Femur (tissue), 1 donor: ENCODE measurements at places on chromosomes 16 and 17.

DNA sequence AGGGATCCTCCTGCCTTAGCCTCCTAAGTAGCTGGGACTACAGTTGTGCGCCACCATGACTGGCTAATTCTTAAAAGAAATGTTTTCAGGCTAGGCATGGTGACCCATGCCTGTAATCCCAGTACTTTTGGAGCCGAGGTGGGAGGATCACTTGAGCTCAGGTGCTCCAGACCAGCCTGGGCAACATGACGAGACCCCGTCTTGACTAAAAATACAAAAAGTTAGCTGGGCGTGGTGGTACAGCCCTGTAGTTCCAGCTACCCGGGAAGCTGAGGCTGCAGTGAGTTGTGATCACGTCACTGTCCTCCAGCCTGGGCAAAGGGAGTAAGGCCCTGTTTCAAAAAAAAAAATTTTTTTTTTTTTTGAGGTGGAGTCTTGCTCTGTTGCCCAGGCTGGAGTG, 173.1 kb downstream of the SEC14L1 start:
- DNase-seq = no peak

GRCh38 chr17:17725011-17725751, 43.9 kb downstream of the RAI1 start:
- DNase-seq = peak; percentile 55

DNA sequence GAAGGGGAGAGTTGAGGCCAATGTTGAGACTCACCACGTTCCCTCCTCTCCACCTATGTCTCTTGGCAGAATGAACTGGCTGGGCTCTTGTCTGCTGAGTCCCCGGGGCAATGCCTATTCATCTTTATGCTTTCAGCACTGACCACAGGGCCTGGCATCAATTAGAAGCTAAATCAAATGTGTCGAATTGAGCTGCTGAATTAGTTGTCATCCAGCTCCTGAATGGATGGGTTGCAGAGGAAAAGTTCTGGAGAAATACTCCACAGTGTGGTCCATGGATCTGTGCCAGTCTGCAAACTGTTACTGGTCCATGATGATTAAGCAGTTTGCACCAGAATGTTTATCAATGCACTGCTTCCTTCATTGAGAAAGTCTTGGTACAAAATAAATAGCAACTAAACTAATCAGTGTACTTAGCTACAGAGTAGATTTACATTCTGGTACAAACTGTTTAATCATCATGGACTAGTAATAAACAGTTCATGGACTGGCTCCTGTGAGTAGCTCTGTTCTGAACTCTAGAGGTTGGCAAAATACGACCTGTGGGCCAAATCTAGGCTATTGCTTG, 4.6 kb downstream of the CNGB1 start:
- DNase-seq = no peak

GRCh38 chr17:69574257-69575197, 160.0 kb downstream of the MAP2K6 start:
- no peak for DNase-seq

GRCh38 chr17:78415821-78416711, 37.6 kb downstream of the PGS1 start:
- peak; percentile 61 for DNase-seq

DNA sequence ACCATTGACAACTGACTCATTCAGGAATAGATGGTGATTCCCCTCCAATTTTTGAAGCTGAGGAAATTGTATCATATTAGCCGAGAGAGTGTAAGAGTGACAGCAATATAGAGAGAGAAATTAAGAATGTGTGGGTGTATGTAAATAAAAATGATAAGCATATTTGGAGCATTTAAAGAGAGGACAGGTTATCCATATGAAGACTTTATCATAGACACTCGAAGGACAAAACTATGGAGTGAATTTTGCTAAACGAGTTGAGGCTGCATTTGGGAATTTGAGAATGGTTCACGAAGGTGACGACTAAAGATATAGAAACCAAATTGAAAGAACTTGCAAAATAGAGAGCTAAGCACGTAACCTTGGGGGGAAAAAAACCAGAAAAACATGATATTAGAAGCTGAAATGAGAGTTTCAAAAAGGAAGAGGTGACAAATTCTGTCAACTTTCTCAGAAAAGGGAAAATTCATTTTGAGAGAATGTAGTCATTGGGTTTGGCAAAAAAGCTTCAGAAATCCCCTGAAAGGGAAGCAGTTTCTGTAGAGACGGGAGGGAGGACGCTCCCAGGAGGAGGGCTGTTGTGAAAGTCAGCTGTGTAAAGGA, 129.7 kb downstream of the KCNJ2 start:
- no peak for DNase-seq

GRCh38 chr16:88558457-88559442, 11.5 kb upstream of the ZC3H18 start:
- peak; percentile 80 for DNase-seq

DNA sequence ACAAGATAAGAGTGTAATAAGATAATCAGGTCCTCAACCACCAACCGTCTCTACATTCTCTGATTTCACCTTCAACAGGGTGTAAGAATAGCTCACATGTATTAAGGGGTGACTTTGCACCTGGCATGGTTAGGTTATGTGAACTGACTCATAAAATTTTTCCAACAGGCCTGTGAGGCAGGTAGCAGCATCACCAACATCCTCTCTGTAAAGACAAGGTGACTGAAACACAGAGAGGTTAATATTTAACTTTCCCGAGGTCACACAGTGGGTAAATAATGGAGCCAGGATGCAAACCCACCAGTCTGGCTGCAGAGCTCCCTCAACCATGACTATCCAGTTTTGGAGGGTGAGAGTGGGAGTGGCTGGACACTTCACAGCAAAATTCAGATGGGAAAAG, 317.2 kb downstream of the C16orf95 start:
- DNase-seq = no peak

DNA sequence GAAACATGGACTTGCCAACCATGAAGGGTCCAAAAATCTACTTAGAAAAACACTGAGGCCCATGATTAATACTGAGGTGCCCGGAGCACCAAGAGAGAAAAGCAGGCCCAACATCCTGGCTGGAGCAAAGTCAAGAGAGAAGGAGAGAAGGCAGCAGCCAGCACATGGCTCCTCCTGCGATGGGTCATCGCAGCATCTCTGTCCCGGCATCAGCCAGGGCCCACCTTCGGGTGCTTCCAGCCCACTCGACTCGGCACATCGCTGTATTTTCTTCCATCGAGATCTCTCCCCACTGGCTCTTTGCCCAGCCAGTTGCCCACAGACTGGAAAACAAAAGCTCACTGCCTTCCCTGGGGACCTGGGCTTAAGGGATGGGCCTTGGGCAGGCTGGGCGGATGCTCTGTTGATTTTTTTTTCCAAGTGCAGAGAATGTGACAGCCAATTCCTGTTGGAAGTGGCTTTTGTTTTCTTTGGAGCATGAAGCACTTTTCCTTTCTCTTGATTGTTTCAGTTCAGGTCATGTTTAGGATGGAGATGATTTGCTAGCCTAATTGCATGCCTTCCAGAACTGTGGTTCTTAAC, 58.1 kb downstream of the CYB5B start:
- DNase-seq = peak; percentile 83

GRCh38 chr17:66115246-66115645, 76.7 kb downstream of the CEP112 start:
- DNase-seq = no peak

- no peak for DNase-seq
Observed at GRCh38 chr16:24826817-24827566, 18.8 kb upstream of the SLC5A11 start.

DNA sequence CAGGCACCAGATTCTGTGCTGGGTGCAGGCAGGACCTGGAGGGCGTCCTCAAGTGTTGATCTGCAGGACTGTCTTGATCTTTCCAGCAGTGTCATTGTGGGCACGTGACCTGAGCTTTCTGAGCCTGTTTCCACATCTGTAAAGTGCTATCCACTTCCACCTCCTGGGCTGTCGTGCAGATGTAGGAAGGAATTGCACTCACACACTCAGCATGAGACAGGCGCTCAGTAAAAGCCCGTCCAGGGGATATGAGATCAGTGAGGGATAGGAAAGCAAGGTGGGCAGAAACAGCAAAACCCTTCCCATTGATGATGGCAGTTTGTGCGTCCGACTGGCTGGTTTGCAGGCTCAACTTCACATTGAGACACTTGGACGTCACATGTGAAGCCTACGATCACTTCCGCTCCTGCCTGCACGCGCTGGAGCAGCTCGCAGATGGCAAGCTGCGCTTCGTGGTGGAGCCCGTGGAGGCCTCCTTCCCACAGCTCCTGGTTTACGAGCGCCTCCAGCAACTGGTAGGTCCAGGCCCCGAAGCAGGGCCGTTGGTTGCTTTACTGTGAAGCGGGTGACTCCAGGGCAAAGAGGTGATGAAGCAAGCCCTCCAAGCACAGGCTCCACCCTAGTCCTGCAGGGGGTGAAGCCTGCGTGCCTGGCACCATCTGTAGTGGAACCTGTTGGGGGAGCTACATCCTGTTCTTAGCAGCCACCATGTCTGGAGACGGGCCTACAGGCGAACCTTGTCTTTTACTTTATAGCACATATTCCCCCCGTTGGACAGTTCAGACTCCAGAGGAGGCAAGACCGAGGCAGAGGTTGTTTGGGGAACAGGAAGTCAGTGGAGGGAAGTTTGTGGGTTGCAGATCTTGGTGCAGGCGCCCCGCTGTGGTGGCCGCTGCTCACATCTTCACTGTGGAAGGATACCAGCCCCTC, 23.0 kb downstream of the METTL22 start:
- peak; percentile 25 for DNase-seq

DNA sequence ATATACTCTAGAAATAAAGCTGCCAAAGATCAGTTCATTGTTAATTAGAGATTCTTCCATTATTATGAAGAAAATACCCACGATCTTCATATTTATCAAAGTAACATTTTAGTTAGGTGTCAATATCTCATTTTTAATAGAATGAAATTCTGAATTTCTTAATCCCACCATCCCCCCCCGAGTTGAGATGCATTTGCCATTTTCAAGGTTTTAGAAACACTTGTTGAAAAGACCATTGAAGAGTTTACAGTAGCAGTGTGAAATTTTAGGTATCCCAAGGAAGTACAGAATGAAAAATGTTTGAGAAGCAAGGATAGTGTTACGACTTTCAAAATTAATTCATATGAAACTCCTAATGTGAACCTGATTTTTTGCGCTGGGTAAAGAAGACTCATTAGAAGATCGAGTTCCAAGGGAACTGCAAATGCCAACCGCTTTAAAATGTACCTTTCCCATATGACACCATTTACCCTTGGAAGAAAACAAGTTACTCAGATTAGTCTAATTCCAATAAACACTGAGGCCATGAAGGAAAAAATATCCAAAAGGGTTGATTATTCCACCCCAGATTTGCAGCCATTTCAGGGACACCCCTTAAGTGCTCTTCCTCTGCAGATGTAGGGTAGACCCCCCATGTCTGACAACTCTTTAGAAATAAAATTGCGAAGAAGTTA, 731 bp downstream of the IKZF3 start:
- no peak for DNase-seq

DNA sequence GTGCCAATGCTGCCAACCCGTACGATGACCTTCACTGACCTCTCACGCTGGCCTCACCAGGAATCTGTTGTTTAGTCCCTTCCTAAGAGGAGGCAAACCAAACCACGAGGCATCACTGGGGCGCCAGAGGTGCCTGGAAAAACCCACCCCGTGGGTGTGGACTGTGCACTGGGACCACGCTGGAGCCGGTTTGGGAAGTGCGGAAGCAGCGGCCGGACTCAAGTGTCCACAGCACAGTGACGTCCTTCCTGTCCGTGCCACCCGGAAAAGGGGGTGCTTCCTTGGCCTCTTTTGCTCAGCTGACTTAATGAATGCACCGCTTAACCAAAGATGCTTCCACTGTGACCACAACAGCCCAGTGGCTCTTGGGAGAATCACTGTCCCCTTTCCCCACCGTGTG, 9.0 kb upstream of the KIF19 start:
- no peak for DNase-seq

- no peak for DNase-seq
Observed at GRCh38 chr16:83682868-83683235, 124.9 kb upstream of the HSBP1 start.

DNA sequence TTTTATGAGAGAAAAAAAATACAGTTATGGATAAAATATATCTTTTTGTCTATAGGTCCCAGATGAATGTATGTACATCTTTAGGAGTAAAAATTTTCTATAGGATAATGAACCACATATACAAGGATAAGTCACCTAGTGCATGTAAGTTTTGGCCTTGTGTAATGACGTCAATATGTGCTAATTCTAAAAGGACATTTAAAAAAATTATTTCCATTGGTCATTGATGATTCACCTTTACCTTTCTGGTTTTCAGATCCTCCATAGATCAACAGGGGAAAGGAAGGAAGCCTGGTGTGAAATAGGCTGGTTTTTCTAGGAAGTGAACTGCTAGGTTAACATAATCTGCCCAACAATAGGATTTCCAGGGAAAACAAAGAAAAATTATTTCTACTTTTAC, 684.3 kb upstream of the SOX9 start:
- DNase-seq = no peak

DNA sequence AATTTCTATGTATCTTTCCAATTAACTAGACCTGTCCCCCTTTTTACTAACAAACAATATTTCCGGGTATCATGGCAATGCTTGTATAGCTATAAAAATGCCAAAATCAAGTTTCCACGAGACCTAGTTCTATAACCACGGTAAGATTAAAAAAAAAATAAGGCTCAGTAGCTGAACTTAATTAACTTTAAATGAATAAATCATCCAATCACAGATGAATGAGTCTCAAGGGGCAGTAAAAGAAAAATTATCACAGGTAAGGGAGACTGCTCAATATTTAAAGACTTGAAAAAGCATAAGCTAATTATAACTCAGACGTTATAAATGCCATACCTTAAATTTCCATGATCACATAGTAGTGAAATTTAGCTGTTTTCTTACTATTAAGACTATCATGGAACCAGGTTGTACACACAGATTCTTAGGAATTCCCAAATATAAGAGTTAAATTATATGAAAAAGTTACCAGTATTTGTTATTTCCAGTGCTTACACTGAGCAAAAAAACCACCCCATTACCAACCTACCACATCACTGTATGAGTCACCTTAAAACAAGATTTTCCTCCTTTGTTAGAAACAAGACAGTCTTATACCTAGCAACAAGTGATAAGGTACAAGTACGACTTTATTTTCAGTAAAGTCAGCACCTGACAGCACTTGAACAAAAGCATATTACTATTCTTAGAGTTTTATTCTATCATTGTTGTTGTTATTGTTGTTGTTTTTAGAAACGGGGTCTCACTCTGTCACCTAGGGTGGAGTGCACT, 20.6 kb downstream of the SSH2 start:
- DNase-seq = no peak
